Fibroblast of skin of right biceps (primary cell): ENCODE measurements at places on chromosomes 5 and 9.
A peak's percentile ranks its signal among the peaks of the same experiment; 100 is the strongest.

GRCh38 chr9:126561582-126561981 lies 52.1 kb upstream of the LMX1B start:
- DNase-seq = no peak

DNA sequence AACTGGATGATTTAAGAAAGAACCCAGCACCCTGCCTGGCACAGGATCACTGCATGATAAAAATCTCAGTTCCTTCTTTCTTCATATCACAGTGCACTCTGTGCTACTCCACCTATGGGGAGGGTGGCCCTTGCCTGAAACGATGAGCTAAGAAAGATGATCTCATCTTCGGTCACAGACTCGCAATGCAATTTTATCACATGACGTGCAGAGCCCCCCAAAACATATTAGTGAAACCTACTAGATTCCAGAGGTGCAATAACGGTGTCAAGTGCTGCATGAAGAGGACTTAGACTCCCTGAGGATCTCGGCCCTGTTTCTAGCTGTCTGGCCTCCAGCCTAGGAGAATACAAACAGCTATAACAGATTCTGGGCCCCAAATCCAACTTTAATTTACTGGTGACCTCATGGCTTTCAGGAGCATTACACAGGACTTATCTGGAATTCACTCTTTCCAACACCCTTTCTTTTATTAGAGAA lies 104.0 kb downstream of the EBF1 start:
- DNase-seq = no peak

DNA sequence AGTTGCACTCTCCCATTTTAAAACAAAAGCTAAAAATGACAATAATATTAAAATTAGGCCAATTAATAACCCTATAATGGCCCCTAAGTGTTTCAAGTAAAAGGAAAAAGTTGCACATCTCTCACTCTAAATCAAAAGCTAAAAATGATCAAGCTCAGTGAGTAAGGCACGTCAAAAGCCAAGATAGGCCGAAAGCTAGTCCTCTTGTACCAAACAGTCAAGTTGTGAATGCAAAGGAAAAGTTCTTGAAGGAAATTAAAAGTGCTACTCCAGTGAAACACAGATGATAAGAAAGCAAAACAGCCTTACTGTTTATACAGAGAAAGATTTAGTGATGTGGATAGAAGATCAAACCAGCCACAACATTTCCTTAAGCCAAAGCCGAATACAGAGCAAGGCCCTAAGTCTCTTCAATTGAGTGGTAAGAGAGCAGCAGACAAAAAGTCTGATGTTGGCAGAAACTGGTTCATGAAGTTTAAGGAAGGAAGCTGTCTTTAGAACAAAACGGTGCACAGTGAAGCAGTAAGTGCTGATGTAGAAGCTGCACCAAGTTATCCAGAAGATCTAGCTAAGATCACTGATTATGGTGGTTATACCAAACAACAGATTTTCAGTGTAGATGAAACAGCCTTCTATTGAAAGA lies 144.1 kb upstream of the ACOT12 start:
- DNase-seq = no peak

DNA sequence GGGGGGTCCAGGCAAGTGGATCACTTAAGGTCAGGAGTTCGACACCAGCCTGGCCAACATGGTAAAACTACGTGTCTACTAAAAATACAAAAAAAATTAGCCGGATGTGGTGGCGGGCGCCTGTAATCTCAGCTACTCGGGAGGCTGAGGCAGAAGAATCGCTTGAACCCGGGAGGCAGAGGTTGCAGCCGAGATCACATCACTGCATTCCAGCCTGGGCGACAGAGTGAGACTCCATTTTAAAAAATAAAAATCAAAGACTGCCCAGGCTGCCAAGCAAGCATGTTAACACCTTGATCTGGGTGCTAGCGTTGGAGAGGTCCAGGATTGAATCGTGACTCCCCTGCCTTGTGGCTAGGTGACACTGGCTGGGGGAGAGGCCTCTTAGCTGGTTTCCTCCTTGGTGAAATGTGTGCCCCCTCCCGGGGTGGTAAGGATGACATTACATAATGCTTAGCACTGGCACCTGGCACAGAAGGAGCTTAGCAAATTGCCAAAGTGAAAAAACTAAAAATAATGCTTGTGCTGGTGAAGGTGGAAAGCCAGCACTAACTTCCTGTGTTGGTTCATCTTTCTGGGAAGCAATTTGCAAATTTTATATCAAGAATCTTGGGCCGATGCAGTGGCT lies 2.2 kb upstream of the CIZ1 start:
- no peak for DNase-seq

- DNase-seq = peak; percentile 45
These were observed 26.0 kb downstream of the SKP2 start for GRCh38 chr5:36177715-36178523.

DNA sequence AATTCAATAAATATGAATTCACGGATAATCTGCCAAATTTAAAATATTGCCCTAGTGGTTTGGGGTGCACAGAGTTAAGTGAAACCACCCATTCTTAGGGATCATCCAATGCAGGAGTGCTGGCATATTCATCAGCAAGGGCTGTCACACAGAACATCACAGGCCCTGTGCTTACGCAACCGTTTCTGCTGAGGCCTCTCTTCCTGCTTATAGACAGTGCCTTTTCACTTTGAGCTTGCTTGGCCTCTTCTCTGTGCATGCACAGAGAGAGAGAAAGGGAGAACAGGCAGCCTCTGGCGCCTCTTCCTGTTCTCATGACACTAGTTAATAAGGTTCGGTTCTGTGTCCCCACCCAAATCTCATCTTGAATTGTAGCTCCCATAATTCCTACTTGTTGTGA lies 366.3 kb downstream of the ICE1 start:
- DNase-seq = no peak

- no peak for DNase-seq
These were observed 87.9 kb downstream of the ATPSCKMT start for GRCh38 chr5:10161778-10162177.

- DNase-seq = no peak
These were observed 359.4 kb upstream of the ARRDC3 start for GRCh38 chr5:91742550-91742949.

DNA sequence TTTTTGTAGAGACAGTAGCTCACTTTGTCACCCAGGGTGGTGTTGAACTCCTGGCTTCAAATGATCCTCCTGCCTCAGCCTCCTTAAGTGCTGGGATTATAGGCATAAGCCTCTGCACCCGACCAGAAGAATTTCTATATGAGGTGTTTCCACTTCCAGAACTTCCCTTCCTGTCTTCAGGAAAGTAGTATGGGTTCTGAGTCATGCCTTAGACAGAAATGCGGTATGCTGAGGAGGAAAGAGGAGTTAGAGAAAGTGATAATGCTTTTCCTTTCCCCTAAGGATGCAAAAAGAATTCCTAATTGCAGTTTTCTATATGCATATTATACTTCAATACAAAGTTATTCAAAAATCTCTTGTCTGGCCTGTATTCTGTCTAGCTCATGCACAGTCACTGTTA lies 16.4 kb upstream of the ADAMTSL1 start:
- peak; percentile 70 for DNase-seq

- no peak for DNase-seq
These were observed 47.4 kb upstream of the MEF2C start for GRCh38 chr5:88930335-88930734.

- peak; percentile 26 for DNase-seq
These were observed 55.2 kb downstream of the PLK2 start for GRCh38 chr5:58404734-58405133.

DNA sequence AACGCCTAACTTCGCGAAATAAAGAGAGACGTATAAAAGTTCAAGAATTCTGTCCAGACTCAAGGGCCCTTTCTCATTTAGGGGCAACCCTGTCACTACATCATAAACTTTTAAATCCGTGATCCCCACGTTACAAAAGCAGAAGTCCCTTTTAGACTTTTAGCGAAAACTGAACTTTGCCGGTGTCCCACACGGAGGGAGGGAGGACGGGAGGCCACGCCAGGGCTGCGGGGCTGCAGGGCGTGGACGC lies 515 bp upstream of the F2R start:
- no peak for DNase-seq

DNA sequence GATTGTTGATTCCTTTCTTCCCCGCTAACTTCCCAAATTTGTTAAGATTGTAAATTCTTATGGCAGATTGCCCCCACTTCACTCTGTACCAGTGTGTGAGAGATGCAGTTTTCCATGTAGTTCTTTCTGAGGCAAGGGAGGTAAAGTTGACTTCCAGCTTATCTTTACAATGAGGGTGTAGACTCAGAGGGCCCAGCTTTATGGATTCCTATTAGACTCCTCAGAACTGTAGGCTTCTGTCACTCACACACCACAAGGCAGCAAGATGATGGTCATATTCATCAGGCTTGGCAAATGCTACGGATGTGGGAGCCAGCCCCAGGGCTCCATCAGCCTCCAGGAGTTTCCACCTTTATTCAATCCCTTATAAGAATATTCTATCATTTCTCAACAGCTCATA lies 461.9 kb upstream of the KLF4 start:
- no peak for DNase-seq

DNA sequence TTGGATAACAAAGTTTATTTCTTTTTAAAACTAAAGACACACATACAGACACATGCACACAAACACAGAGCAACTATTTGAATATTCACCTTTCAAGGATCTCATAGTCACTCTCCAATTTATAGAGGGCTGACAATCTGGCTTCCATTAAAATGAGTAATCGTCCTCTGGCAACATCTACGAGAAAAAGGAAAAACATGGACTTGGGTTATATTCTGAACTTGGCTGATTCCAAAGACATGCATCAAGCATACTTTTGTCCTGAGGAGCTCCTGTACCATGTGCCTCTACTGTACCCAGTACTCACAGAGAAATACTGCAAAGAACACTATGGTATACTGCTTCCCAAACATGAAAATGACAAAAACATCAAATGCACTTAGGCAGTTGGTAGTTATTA lies 15.4 kb downstream of the IARS1 start:
- DNase-seq = peak; percentile 79

GRCh38 chr5:158100373-158100888 lies 241.5 kb upstream of the CLINT1 start:
- no peak for DNase-seq

GRCh38 chr5:16547200-16547842 lies 69.5 kb downstream of the RETREG1 start:
- peak; percentile 22 for DNase-seq

DNA sequence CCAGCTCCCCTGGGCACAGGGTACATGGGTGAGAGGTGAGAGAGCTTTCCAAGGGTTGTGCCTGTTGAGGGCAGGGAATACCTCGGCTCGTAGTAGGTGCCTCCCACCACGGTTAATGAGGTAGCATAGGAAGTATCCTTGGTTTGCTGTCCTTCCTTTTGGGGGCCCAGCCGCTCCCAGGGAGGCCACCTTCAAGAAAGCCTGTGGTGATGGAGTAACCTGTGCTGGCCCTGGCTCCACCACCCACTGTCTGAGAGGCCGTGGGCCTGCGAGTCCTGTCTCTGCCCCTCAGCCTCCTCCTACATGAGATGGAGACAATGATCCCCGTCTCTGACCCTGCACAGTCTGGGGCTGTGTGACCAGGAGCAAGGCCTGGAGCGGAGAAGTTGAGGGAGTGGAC lies 40.8 kb downstream of the COL27A1 start:
- DNase-seq = no peak

- peak; percentile 68 for DNase-seq
These were observed 22.4 kb upstream of the FCN2 start for GRCh38 chr9:134858051-134858841.

DNA sequence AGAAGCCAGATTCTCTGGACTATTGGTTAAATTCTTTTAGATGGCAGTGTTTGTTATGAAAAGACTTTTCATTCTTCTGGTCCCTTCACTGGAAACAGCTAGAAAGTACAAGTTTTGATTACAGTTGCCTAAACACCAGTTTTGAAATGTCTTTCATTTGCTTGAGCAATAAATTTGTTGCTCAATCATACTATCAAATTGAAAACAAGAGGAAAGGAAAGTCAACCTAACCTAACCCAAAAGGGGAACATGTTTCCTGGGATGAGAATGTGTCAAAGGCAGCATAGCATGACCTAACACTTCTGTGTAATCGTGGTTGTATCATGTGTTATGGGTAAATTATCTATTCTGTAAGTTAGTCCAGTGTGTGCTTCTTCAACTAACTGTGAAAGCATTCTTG lies 213.2 kb downstream of the TMC1 start:
- no peak for DNase-seq

DNA sequence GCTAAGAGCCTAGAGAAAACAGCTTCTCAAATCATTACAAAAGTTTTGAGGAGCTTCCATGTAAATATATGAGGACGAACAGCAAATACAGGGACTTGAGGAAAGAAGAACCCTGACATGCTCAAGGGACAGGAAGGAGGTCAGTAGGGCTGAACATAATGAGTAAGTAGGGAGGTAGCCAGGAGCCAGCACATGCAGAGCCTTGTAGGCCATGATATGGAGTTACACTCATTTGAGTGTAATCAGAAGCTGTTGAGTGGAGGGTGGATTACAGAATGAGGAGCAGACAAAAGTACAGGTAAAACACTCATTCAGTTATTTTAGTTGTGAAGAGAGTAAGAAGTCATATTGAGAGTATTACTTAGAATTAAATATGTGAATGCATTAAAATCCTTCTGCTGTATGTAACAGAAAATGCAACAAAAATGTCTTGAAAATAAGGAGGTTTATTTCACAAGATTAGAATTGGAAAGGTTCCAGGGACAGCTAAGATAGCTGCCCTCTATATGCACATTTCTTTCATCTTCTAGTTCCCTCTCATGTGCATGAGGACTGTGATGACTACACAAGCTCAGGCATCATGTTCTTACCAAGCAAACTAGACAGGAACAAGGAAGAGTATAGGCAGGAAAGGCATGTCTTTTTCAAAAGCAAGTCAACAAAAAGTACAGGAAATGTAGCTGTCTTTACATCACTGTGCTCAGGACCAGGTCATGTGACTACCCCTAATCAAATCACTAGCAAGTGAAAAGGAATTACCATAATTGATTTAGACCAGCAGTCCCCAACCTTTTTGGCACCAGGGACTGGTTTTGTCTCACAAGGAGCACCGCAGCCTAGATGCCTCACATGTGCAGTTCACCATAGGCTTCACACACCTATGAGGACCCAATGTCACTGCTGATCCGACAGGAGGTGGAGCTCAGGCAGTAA lies 87.2 kb downstream of the TMEM232 start:
- no peak for DNase-seq

DNA sequence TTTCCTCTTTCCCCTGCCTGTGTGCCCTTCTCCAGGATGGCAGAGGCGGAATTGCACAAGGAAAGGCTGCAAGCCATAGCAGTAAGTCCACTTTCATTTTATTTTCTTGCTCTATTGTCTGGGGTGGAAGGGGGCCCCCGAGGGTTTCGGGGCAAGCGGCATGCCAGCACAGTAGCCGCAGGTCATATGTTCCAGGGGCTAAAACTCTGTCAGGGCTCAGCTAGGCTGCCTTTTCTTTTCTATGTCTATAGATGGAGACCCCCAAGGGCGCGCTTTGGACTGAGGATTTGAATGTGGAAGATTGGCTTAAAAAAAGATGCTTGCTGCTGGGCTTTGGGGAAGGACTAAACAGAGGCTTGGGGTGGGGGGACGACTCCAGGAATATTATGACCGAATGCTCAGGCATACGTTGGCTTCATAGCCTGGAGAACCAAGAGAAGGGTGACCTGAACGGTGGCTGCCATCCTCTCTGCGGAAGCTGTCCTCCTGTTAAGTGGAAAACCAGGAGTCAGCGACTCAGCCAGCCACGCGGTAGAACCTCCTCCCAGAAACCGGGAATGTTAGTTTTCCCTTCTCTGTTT lies 545 bp downstream of the PALM2AKAP2 start:
- peak; percentile 36 for DNase-seq

GRCh38 chr9:75855509-75855908 lies 35.0 kb upstream of the PCSK5 start:
- peak; percentile 10 for DNase-seq

- DNase-seq = peak; percentile 36
These were observed 9.7 kb upstream of the CHD1 start for GRCh38 chr5:98938464-98938863.
